ENCODE measurements at places on chromosomes 12 and 14.
A peak's percentile ranks its signal among the peaks of the same experiment; 100 is the strongest.

- DNase-seq = peak; percentile 97
These were observed 3.6 kb upstream of the KRT6A start for GRCh38 chr12:52496590-52497071.

- DNase-seq = no peak
These were observed 991.6 kb downstream of the SLC6A15 start for GRCh38 chr12:83920821-83921547.

DNA sequence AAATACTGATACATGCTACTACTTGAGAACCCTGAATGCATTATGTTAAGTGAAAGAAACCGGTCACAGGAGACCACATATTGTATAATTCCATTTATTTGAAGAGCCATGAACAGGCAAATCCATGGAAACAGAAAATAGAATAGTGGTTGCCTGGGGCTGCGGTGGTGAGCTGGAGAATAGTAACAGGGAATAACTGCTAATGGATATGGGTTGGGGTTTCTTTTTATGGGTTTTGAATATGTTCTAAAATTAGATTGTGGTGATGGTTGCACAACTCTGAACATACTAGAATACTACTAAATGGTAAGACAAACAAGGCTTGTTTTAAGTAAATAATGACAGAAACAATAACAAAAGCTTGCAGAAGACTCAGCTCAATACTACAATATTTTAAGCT, 293.0 kb downstream of the BTG1 start:
- no peak for DNase-seq

DNA sequence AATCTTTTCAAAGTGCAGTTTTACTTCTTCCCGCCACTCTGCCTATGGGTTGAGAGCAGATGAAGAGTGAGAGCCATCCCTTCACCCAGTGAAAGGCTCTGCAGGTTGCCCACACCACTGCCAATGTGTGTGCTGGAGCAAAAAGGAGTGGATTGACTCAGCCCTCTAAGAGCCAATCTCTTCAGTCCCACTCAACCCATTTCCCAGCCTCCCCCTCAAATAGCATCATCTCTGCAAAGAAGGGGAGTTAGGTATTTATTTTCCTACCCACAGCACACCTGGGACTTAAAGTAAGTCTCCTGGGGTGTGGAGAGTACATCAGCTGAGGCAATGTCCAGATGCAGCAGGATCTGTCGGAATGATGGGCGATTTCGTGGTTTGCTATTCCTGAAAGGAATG, 15.3 kb downstream of the MAP3K12 start:
- DNase-seq = no peak

- no peak for DNase-seq
These were observed 72.3 kb upstream of the DHRS4 start for GRCh38 chr14:23881282-23881681.

DNA sequence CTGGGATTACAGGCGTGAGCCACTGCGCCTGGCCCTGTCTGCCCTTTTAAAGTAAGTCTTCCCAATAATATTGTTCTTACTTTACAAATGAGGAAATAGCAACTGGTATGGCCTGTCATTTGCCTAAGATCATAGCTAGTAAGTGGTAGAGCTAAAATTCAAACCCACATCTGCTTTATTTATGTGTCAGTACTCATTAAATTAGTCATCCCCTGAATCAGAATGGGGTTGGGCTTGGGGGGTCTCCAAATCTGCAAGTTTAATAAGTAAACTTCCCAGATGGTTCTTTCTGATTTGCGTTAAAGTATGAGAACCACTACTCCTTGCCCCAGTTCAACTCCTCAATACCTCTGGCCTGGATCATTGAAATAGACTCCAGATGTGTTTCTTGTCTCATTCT, 96.2 kb downstream of the FAR2 start:
- no peak for DNase-seq

GRCh38 chr12:117533687-117534086, 172.3 kb upstream of the NOS1 start:
- no peak for DNase-seq

DNA sequence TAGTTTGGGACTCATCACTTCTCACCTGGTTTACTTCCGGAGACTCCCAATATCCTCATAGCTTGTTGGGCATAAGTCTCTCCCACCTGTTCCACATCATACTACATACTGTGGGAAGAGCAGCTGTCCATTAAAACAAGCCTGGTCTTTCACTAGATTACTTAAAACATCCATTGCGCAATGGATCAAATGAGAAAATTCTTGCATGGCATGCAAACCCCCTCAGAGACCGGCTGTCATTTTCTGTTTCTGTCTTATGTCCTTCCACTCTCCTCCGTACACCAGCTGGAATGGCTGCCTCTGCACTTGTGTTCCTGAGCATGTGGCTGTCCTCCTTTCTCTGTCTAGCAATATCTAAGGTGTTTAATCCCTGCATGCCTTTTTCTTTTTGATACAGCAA, 265.6 kb downstream of the TMEM117 start:
- DNase-seq = no peak
